ENCODE measurements at places on chromosomes 16 and 17. TPM values are rescaled to one million over a fixed set of nuclear protein-coding genes. Genes with fewer than 3 reads are reported as not detected.
A peak's percentile ranks its signal among the peaks of the same experiment; 100 is the strongest.

DNA sequence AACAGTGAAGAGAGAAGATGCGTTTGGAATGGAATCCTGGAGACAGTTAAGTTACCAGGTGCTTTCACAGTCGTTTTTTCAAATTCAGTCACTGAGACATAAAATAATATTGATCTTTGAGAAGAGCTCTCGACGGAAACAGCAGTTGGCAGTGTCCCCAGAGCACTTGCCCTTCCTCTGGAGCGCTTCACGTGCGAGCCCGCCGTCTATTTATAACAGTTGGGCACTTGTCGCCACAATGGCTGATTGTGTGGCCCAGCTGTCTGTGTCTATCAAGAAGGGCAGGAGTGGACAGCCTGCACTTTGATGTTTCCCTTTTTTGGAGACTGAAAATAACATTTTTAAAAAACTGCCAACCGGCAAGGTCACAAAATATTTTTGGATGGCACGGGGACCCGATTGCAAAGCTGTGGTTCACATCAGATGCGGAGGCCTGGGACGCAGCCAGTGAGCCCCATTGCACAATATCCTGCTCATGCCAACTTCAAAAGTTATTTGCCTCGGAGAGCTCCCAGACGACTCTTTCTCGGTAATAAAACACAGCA is 62.9 kb downstream of the ADCY9 start:
- peak; percentile 82 for DNase-seq

- DNase-seq: no peak
Observed at GRCh38 chr16:49639739-49640431, 216.0 kb downstream of the ZNF423 start.

GRCh38 chr17:57902800-57903759 is 52.1 kb downstream of the CUEDC1 start:
- DNase-seq: peak; percentile 80

DNA sequence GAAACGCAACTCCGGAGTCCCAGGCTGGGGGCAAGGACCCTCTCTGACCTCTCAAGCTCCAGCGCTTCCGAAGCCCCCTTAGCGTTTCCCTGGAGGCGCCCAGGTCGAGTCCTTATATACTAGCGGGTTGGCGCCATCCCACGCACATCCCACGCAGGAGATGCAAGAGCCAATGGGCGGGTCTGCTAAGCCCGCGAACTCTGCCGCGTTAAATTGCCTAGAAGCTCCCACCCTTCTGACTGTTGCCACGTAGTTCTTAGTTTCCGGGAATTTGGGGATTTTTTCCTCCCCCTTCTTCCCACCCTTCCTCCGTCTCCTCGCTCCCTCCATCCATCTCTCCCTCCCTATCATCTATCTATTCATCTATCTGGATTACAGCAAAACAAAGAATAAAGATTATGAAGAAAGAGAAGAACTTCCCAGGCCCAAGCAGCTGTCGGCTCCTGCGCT is at the start of gene SLFN11:
TSS of gene SLFN11 (minus strand) at position 88 of the 450 bp plus-strand sequence. CDS start 9,814 bp downstream, outside the sequence.
- peak; percentile 95 for DNase-seq

GRCh38 chr16:85615852-85616606 is 2.9 kb downstream of the GSE1 start:
- DNase-seq: peak; percentile 88

GRCh38 chr16:4419402-4419959 is 3.1 kb upstream of the CORO7 start:
- DNase-seq: no peak

DNA sequence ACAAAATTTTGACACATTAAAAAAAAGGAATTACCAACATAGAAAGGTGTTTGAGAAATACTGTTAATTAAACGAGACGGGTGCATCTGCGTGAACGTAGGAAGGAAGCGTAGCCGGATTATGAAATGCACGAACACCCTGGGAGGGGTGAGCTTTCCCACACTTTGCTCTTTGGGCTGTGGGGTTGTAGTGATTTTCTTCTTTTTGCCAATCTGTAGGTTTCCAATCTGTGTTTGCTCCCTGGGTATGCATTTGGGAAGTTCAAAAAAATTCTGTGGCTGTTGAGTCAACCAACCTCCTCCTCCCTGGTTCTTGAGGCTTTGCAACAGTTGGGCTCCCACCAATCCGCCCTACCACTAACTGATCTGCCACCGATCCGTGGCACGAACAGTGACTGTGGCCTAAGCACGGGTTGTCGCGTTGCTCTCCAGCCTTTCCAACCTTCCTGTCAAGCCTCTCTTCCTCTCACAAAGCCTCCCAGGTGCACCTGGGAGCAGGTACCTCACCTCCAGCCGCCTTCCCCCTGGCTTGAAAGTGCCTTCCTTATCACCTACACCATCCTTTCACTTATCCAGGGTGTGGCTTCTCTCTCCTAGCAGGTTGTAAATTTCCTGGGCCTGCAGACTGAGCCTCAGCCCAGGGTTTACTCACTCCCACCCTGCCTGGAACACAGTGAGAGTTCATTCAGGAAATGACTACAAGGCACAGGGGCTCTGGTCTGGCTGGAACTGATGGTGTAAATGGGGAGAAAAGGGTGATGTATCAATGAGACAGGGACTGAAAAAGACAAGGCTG is 16.6 kb downstream of the RTN4RL1 start:
- DNase-seq: no peak

- no peak for DNase-seq
Observed at GRCh38 chr17:43342589-43342890, 56.3 kb upstream of the ARL4D start.

DNA sequence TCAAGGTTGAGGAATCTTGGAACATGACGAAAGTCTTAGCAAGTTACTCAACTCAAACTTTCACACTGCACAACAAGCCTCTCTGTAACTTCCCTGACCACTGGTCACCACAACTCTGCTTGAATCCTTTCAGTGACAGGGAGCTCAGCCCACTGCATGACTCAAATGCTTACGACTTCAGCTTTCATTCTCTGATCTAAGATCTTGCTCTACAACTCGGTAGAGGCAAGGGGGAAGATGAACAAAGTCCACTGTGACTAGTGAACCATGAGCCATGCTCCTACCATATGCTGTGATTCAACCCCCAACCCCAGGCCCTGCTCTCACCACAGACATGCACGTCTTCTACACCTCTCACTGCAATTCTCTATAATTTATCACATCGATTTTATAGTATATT is 160.9 kb downstream of the SLC39A11 start:
- no peak for DNase-seq

- DNase-seq: peak; percentile 89
Observed at GRCh38 chr17:48023400-48024148, 14.0 kb downstream of the COPZ2 start.

DNA sequence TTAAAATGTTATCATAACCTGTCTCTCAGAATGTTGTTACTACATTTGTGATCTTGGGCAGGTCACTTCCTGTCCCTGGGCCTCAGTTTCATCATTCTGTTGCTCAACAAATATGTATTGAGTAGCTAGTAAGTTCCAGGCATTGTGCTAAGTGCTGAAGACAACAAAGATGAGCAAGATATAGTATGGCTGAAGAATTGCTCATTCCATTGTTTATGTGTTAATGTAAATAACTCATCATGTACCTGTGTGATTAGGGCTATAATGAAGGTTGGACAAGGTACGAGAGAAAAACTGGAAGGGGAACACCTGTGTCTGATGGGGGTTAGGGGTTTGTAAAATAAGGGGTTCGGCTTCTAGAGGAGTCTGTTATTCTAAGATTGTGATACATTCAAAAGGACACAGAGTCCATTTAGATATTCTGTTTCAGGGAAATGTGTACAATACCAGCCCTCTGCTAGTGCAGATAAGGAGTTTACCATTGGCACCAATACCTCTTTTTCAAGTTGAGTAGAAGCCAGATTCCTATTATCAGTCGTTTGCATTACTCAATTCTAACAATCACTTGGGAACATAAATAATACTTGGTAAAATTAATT is 20.0 kb downstream of the TUBG1 start:
- DNase-seq: no peak

GRCh38 chr17:63015824-63016223 is 49.8 kb downstream of the TANC2 start:
- DNase-seq: no peak

- peak; percentile 61 for DNase-seq
Observed at GRCh38 chr16:25256695-25257469, 763 bp downstream of the ZKSCAN2 start.

KRTAP2-3 gene
- not detected for total RNA-seq

FSCN2 gene
- 1.6 TPM for total RNA-seq

SMIM36 gene
- total RNA-seq: not detected

PPP1R27 gene
- not detected for total RNA-seq
